NCI-H524 (cell line): ENCODE measurements at places on chromosomes 1 and 21.

DNA sequence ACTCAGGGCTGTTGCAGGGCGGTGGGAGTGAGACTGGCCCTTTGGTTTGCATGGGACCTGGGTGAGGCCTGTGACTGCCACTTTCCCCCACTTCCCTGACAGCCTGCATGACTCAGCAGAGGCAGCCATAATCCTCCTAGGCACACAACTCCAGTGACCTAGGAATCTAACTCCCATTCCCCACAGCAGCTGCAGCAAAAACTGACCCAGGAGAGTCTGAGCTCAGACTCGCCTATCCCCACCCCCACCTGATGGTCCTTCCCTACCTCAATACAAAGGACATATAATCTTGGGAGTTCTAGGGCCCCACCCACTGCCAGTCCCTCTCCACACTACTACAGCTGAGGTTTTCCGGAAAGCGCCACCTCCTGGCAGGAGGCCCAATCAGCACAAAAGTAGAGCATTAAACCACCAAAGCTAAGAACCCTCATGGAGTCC lies 26.7 kb downstream of the NDC1 start:
- DNase-seq: no peak

DNA sequence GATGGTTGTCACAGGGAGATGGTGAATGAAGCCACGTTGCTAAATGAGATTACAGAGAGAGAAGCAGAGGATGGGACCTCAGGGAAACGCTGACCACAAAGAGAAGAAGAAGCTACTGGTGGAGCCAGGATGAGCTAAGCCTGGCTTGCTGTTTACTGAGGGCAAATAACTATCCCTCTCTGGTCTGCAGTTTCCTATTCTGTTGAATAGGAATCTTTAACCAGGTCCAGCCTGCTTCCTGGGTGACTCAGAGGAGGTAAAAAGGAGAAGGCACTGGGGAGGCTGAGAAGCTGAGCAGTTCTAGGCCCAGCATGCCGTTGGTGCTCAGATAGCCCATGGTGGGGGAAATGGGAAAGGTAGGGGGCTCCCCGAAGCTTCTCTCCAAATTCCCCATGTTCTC lies 29.6 kb downstream of the DMBX1 start:
- DNase-seq: no peak

GRCh38 chr1:113930499-113931161 lies 1.5 kb downstream of the HIPK1 start:
- DNase-seq: no peak

DNA sequence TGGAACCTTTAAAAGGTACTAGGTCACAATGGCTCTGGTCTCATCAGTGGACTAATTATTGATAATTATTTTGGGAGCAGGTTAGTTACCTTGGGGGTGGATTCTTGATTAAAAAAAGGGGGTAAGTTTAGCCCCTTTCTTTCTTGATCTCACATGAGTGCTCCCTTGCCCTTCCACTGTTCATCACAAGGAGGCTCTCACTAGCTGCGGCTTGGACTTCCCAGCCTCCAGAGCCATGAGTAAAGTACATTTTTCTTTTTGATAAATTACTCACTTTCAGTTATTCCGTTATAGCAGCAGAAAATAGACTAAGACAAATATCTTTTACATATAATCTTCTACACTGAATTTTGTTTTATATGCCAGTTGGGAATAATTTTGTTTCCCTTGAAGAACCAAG lies 254.8 kb upstream of the DEPDC1 start:
- no peak for DNase-seq

- DNase-seq: no peak
These were observed 66.2 kb downstream of the SLC45A1 start for GRCh38 chr1:8384088-8384487.

DNA sequence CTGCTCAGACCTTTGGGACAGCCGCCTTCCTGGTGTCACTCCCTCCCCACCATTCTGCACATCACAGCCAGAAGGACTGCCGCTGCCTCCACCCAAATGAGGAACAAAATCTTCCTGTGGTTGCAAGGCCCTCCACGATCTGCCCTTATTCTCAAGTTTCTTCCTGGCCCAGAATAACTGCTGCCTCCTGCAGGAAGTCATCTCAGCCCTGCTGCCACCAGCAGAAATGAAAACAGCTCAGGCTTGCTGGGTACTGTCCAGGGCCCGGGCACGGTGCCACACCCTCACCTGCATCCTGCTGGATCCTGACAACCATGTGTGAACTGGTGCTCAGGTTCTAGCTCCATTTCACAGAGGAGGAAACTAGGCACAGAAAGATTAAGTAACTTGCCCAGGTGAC lies 2.8 kb downstream of the CLDN19 start:
- DNase-seq: no peak

DNA sequence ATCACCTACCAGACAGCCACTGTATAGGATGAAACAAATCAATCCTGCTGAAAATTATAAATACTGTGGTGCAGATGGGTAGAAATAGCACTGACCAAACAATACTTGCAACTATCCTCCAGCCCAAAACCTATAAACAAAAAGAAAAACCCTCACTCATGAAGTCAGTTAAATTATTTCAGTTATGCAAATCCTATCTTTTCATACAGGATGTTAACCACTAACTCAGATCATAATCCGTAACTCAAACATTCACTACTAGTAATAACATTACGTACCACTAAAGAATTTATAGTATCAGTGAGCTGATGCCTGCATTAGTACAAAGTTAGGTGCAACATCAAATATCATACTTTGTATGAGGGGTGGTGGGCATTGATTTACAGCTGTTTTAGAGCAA lies 2.6 kb downstream of the NDC1 start:
- no peak for DNase-seq
